Activated CD4-positive, CD25-positive, alpha-beta regulatory T cell treated with anti-CD3 and anti-CD28 coated beads, Interleukin-2, amount 50 U/mL, for 16 hours (primary cell): ENCODE measurements at places on chromosomes 3 and 15.

- DNase-seq: no peak
Observed at GRCh38 chr15:63372018-63372705, 9.5 kb downstream of the CA12 start.

DNA sequence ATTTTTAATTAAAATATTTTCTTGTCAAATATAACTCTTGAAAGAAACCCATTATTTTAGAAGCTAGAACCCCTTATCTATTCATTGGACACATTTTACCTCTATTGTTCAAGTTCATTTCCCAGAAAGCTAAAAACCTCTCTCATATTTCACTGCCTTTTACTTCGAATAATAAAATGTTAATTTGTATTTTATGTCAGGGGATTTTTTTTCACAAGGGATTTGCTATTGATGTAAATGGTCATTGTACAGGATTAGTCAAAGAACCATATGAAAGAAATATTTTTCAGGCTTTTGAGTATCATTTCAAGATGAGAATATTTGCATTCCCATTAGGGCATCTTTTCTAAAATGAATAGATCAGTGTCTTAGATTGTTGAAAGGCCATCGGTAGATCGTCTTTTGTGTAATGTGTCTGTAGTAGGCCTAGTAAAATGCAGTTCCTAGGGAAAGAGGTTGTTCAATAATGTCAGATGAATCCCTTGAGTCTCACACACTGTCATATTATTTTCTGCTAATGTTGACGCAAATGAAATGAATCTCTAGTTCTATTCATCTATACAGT, 114.5 kb downstream of the ROBO1 start:
- no peak for DNase-seq

DNA sequence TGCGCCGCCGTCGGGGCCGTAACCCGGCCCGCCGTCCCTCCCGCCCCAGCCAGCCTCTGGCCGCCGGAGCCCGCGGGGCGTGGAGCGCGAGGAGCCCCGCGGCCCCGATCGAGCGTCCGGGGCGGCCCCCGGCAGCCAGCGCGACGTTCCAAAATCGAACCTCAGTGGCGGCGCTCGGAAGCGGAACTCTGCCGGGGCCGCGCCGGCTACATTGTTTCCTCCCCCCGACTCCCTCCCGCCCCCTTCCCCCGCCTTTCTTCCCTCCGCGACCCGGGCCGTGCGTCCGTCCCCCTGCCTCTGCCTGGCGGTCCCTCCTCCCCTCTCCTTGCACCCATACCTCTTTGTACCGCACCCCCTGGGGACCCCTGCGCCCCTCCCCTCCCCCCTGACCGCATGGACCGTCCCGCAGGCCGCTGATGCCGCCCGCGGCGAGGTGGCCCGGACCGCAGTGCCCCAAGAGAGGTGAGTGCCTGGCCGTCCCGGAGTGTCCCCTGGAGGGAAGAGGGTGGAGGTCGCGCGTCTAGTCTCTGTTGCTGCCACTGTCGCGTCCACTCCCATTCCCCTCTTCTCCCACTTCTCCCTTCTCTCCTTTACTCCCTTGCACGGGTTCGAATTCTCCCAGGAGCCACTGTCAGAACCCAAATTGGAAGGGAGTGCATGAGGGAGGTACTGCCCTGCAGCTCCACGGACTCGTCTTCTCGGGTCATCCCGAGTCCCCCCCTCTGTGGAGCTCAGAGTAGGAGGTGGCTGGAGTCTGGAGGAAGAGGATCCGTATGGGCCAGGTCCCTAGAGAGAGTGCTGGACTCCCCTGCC, 585 bp downstream of the CSK start:
- no peak for DNase-seq

GRCh38 chr3:170802164-170803151, 67.5 kb downstream of the RPL22L1 start:
- no peak for DNase-seq

DNA sequence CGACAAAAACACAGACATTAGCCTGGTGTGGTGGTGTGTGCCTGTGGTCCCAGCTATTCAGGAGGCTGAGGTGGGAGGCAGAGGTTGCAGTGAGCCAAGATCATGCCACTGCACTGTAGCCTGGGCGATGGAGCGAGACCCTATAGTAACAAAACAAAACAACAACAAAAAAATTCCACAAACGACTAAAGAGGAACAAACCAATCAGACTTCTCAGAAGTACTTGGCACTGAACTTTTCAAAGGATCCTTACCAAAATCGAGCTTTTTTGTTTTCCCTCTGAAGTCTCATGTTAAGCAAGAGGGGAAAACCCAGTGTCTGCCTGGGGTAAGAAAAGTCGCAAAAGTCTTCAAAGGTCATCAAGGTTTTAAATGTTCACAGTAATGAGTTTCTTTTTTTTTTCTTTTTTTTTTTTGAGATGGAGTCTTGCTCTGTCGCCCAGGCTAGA, 30.1 kb upstream of the TFRC start:
- DNase-seq: no peak

- DNase-seq: no peak
Observed at GRCh38 chr3:165256554-165257065, 60.4 kb upstream of the SLITRK3 start.

GRCh38 chr3:36212251-36212650, 168.1 kb upstream of the STAC start:
- DNase-seq: no peak

DNA sequence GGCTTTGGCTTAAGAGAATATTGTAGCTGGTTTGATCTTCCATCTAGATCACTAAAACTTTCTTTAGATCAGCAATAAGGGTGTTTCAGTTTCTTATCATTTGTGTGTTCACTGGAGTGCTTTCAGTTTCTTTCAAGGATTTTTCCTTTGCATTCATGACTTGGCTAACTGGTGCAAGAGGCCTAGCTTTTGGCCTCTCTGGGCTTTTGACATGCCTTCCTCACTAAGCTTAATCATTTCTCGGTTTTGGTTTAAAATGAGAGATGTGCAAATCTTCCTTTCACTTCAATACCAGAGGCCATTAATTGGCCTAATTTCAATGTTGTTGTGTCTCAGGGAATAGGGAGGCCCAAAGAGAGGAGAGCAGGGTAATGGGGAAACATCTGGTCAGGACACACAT, 30.3 kb upstream of the CCNB2 start:
- no peak for DNase-seq

- DNase-seq: no peak
Observed at GRCh38 chr3:196275126-196275525, 12.4 kb downstream of the PCYT1A start.

DNA sequence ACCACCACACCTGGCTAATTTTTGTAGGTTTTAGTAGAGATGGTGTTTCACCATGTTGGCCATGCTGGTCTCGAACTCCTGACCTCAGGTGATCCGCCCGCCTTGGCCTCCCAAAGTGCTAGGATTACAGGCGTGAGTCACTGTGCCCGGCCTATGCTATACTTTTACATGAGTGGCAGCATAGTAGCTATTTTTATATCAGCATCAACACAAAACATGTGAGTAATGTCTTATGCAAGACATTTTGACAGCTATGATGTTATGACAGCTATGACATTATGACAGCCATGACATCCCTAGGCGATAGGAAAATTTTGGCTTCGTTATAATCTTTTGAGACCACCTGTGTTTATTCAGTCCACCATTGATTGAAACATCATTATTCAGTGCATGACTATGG, 4.1 kb upstream of the NAALADL2 start:
- DNase-seq: no peak

DNA sequence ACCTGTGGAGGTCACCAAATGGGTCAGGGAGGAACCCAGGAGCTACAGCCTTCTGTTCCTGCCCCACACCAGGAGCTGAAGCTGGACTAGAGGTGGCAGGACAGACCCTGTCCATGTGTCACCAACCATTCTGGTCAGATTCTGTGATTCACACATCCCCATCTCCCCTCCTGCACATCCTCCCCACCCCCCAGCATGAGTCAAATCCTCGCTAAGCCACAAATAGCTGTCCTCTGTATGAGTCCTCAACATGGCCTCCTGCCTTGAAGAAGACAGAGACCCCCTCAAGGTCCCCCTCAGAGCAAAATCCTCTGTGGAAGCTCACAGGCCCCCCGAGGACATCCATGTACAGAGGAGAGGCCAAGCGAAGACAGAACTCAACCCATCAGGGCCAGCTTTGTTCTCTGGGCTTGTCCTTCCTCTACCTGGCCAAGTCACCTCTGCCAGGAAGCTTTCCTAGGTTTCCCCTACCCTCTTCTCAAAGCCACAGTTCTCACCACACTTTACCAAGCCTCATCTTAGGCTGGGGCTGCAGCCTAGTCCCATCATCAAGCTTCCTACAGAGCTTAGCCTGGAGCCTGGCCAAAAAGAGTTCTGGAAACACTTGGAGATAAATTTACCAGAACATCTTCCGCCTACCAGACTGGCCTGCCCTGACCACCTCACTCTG, 17.1 kb downstream of the CACNA2D2 start:
- no peak for DNase-seq

DNA sequence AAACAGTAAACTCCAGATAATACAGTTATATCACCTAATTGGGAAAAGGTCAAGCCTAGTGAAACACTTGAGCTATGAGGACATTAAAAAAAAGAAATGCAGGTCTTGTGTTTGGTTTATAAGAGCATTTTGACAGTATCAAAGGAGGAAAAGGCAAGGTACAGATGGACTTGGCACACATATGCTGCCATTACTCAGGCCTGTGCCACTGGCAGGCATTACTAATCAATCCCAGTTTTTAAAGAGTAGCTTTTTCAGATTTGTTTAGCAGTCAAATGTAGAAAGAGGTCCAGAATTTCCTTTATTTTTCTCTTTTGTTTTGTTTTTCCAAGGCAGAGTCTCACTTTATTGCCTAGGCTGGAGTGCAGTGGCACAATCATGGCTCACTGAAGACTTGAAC, 38.9 kb downstream of the MDFIC2 start:
- DNase-seq: no peak

GRCh38 chr15:100112636-100113305, 229.0 kb downstream of the ADAMTS17 start:
- DNase-seq: no peak
